ENCODE measurements at places on chromosomes 12 and 14.

DNA sequence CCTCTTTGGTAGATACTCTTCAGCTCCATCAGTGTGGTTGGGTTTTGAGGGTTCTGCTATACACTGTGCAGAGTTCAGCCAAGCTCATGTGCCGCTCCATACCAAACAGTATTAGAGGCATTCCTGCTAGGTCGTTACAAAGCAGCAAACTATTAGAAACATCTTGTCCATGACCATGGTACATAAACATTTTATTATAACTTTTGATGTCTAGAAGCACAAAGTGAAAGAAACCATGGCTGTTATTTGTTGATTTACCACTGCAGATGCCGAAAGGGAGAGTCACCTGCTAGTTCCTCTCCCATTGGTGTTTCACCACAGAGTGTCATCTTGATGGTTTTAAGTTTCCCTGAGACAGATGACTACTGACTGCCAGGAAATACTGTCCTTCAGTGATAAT is 242.0 kb downstream of the ADAMTS20 start:
- no peak for DNase-seq

DNA sequence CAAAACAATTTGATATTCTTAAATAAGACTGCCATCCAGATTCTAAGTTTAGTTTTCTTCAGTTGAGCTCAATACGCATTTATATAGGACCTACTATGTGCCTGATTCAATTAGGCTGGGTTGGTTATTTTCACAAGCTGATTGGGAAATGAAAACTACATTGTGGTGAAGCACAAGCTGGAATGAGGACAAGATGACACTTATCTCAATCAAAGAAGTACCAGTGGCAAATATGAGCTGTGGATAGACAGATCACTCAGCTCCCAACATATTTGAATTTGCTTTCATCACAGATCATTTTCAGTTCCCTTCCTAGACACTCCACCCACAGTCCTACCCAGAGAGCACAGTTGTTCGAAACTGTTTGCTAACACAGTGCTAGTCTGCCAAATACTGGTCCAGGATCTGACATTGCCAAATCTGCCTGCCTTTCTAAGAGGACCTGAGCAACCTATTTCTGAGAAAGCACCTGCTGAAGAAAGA is 74.7 kb downstream of the LLPH start:
- DNase-seq, result peak; percentile 82

GRCh38 chr12:116534311-116535121 is 24.7 kb upstream of the MAP1LC3B2 start:
- DNase-seq, result peak; percentile 34

GRCh38 chr14:94439453-94440057 is 13.0 kb downstream of the SERPINA11 start:
- DNase-seq, result no peak

GRCh38 chr14:87160989-87161388 is 832.0 kb downstream of the GALC start:
- DNase-seq, result no peak

DNA sequence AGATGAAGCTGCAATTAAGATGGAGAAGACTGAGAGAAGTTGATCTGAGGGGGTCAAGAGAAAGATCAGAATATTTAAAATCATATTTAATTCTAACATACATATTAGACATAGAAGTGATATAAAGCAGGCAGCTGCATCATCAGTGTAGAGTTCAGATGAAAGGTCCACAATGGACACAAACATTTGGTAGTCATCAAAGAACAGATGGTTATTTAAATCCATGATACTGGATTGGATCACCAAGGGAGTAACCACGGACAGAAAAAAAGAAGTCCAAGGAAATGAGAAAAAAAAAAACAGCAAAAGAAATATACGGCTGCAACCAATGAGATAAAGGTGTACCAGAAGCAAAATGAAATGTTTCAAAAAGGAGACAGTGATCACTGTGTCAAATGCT is 20.1 kb downstream of the NOVA1 start:
- DNase-seq, result no peak

DNA sequence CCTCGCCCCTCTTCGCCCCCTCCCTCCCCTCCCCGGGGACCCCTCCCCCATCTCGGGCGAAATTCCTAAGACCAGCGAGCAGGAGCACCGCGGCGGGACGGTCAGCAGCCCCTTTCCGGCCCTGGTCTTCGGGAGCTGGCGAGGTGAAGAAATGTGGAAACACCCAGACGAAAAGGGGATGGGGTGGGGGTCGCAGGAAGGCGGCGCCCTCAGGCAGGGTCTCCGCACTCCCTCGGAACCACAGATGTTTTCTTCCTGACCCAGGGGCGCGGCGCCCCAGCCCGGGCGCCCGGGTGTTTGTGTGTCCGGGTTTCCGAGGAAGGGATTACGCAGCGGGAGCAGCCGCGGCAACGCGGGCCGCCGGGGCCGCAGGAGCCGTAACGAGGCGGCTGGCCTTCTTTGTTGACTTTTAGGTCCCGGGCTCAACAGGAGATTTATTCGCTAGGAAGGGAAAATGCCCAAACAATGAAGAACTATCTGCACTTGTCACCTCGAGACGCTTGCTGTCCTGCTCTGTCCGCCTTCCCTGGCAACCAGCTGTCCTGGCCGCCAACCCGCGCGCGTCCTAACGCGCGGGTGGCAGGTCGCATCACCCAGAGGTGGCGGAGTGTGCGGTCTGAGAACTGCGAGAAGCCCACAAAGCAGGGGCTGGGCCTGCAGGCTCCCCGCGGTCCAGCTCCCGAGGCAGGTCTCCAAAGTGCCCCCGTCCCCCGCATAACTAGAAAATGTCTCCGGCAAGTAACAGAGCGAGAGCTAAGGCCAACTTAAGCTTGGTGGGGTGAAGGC is 7.0 kb downstream of the FOXA1 start:
- DNase-seq, result no peak

- DNase-seq, result no peak
Measured at GRCh38 chr12:71456316-71456715, 16.7 kb downstream of the LGR5 start.

- no peak for DNase-seq
Measured at GRCh38 chr12:92338671-92339070, 193.0 kb upstream of the BTG1 start.

DNA sequence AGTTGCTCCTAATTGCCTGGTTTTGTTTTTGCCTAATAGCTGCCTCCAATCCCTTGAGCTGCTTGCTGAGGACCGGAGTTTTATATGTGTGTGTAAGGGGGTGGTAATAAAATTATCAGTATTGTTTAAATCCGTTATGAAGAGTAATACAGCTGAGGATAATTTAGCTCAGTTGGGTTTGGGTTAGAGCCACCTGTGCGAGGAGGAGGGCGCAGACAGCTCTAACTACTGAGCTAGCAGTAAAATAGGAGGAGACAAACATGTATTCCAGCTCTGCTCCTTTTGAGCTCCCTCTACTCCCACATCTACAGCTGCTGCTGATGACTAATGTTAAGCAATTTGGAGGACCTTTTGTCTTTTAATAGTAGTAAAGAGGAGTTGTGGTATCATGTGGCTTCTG is 61.5 kb downstream of the SPATS2 start:
- peak; percentile 76 for DNase-seq

GRCh38 chr12:109764123-109764522 is 50.5 kb downstream of the FAM222A start:
- no peak for DNase-seq

GRCh38 chr14:37553935-37554550 is 41.0 kb downstream of the FOXA1 start:
- no peak for DNase-seq

GRCh38 chr14:26597589-26598080 is at the start of gene NOVA1:
TSS of gene NOVA1 (minus strand) at chr14:26598033. CDS start at chr14:26597436, 597 bp downstream.
- DNase-seq, result peak; percentile 1

DNA sequence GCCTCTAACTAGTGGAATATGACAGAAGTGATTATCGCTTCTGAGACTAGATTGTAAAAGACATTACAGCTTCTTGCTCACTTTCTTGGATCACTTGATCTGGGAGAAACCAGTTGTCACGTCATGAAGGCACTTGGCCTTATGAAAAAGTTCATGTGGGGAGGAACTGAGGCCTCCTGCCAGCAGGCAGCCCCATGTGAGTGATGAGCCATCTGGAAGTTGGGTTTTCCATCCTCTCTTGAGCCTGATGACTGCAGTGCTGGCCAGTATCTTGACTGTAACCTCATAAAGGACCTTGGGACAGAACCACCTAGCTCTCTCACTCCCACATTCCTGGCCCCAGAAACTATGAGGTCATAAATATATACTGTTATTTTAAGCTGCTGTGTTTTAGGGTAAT is 28.0 kb downstream of the TTLL5 start:
- DNase-seq, result peak; percentile 60

GRCh38 chr14:104976198-104977007 is 1.8 kb downstream of the AHNAK2 start:
- DNase-seq, result peak; percentile 90

- DNase-seq, result no peak
Measured at GRCh38 chr12:122013791-122014590, 7.7 kb upstream of the BCL7A start.

GRCh38 chr12:46779063-46779462 is 46.7 kb downstream of the SLC38A4 start:
- no peak for DNase-seq

GRCh38 chr12:79223210-79223609 is 358.6 kb downstream of the SYT1 start:
- no peak for DNase-seq

GRCh38 chr12:28242496-28243309 is 52.4 kb downstream of the CCDC91 start:
- DNase-seq, result peak; percentile 26

GRCh38 chr14:71166180-71166837 is 259.1 kb downstream of the PCNX1 start:
- peak; percentile 21 for DNase-seq

- DNase-seq, result no peak
Measured at GRCh38 chr12:85152311-85152729, 116.2 kb downstream of the LRRIQ1 start.

DNA sequence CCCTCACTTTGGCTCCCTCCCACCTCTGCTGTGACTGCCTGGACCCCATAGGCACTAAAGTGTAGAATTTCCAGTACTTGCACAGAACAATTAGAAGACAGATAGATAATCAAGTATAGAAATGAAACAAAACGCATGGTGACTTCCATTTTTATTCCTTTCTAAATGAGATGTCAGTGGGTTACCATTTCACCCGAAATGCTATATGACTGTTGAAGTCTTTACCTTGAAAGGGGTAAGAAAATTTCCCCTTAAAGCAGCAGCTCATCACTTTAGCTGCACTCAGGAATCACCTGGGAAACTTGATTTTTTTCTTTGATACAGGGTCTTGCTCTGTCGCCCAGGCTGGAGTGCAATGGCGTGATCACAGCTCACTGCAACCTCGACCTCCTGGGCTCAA is 12.5 kb upstream of the KSR2 start:
- no peak for DNase-seq

DNA sequence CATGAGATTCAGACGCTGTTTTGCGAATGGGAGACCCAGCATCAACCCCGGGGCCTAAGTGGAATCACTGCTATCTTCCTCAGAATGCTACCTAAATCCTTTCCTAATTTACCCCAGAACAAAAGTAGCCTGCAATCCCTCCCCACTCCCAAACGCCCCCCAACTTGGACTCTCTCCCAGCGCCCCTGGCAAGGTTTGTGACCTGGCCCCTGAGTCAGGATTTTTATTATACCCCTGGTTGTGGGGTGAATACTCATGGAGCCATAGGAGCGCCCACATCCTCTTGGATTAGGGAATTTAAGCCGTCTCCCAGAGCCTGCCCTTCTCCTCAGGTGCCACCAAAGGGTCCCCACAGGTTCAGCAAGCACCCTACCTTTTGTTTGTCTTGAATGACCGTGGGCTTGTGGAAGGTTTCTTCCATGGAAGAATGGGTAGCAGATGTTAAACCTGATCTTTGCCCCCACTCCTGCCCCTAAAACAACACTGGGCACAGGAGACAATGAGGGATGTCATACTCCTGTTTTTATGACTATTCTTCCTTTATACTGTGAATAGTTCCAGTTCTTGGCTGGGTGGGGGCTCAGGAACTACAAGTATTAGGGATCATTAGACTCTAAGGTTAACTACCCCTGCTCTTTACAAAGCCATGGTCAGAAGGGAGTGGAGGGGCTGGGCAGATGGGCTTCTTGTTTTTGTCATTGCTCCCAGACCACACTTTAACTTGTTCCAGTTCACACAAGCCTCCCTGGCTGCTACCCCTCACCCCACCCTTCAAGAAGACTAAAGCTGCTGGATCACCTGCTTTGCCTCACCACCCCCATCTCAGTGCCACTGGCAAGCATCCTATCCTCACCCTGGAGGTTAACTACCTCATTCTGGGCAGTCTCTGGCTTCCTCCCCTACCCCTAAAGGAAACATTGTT is 630 bp downstream of the MYL6B start:
- DNase-seq, result no peak

GRCh38 chr12:40164034-40164433 is 58.2 kb upstream of the SLC2A13 start:
- DNase-seq, result no peak

DNA sequence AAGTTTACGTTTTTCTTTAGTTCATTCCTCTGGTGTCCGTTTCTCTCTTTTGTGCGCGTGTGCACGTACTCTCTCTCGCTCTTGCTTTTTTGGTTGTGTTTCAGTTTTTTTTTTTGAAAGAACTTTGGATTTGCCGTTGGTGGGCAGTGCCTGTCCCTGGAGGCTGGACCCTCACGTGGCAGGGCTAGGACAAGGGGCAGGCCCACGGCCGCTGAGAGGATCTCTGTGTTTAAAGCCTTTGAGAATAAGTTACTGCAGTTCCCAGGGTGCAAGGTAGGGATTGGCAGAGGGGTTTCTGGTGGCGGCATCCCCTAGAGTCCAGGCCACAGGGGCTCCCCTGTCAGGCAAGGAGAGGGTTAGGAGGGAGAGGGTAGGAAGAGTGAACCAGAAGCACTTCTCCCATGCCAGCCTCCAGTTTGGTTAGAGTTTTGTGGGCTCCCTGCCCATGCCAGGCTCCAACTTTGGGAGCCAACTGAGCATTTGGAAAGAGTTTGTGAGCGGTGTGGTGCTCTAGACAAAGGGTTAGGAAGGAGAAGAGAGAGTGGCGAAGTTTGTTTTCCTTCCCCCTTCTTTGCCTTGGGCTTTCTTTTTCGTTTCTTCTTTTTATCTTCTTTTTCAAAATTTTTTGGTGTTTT is 30.5 kb downstream of the ZFHX2 start:
- DNase-seq, result no peak

- DNase-seq, result no peak
Measured at GRCh38 chr14:22320362-22320750, 268.7 kb downstream of the DAD1 start.

DNA sequence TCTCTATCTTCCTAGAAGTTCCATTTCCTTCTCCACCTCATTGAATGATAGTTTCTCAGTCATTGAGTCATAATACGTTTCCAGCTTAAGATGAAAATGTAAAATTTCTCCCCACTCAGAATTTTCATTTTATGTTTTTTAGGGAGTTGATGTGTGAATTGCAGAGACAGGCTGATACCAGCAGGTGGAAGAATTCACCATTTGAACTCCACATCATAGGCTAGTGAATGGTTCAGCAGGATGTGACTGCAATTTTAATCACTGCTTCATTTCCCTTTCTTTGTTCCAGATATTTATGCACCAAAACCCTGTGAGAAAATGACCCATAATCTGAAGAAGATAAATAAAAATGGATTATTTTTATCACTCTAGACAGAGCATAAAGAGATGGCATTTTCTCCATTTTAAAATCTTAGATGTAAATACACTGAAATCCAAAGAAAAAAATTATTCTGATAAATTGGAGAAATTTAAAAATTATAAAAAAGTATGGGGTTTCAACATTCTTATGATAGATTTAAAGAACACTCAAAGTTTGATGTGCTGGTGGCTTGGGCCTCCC is 10.6 kb upstream of the PYGL start:
- DNase-seq, result peak; percentile 72

- DNase-seq, result no peak
Measured at GRCh38 chr12:86729739-86730138, 473.5 kb upstream of the MGAT4C start.

- no peak for DNase-seq
Measured at GRCh38 chr12:106987846-106988245, 900 bp upstream of the MTERF2 start.
